Right lung (tissue), 10 donors: ENCODE measurements at places on chromosomes 7 and 10. TPM values are rescaled to one million over a fixed set of nuclear protein-coding genes. Genes with fewer than 3 reads are reported as not detected.

The GJD4 gene
- not detected for polyA plus RNA-seq

The LRRN3 gene
- polyA plus RNA-seq, result 34.4 TPM

The NUTM2B gene
- polyA plus RNA-seq, result 2.1 TPM

The LEP gene
- polyA plus RNA-seq, result 0.06 TPM

The ZC3HAV1L gene
- 25.9 TPM for polyA plus RNA-seq

The MYOF gene
- 74.0 TPM for polyA plus RNA-seq

The OPALIN gene
- not detected for polyA plus RNA-seq

The NPTX2 gene
- polyA plus RNA-seq, result 0.14 TPM

DNA sequence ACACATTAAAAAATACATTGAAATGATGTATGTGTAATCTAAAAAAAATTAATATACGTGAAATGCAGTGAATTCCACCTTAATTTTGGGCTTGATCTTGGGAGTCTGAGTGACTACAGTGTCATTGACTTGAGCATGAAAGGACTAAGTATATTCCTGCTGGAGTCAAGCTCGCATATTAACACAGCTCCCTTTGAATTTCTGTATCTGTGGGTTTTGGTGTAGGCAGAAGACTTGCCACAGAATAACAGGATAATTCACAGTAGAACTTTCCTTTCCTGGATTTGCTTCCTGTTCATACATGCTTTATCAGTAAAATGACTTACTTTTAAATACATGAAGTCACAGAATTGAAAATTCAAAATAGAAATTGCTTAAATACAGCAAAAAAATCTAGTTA lies 55.3 kb downstream of the PPP1R9A start:
- DNase-seq, result no peak

DNA sequence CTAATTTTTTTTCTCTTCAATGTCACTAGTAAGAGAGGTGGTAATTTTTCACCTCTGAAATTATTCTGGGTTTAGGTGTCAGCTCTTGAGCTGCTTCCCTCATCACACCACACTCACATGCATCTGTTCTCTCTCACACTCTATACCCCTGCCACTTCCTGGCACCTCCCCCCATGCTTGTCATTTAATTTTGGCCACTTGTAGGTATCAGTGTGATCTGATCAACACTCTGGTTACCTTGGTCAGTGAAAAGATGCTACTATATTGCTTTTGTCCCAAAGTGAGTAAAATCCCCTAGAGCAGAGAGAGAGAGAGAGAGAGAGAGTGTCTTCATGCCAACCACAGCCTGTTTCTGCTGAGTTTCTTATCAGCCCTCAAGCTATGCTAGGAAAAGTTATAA lies 42.5 kb downstream of the STK17A start:
- DNase-seq, result no peak

DNA sequence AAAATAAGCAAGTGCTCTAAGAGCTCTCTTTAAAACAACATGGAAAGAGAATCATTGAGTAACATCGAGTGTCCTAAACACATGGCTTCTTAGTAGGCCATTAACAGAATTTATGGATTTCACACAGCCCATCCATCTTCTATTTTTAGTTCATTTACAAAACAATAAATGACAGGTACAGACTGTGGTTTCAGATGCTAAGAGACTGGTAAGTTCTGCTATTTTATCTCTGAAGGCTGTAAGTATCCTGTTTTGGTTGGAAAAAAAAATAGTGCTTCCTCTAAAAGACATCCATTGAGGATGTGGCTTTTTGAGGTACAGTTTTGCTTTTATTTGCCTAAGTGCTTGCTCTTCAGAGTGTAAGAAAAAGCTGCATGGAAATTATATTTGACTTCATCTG lies 27.4 kb upstream of the GNAI1 start:
- DNase-seq, result no peak

- no peak for DNase-seq
These were observed 79.1 kb downstream of the RAMP3 start for GRCh38 chr7:45236666-45237065.

GRCh38 chr10:129825221-129825620 lies 138.9 kb downstream of the EBF3 start:
- DNase-seq, result no peak

DNA sequence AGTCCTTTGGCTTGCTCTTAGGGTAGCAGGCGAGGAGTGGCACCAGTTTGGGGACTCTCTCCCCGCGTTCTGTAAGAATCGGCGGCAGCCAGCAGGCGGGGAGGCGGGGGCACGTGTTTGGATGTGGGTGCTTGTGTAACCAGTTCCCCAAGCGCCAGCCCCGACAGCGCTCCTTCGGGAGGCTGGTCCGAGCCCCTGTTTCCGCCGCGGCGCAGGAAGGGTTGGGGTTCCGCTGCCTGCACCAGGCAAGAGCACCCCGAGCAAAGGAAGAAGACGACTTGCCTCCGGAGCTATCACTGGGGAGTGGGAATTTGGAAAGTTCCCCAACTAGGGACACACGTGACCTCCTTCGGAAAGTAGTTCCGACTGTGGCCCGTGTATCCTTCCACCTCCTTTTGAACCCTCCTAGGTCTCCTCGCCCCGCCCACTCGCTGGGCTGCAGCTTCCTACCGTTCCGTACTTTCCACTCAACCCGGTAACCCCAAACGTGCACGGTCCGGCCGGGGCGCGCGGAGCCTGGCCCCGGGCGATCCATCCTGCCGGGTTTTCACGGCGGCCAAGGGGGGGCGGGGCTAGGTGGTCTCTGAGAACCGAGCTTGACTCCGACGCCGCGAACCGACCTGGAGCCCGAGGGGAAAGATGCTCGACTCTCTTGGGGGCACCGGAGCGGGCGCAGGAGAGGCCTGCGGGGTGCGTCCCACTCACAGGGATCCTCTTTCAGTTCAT lies 1.2 kb downstream of the KLLN start:
- DNase-seq, result peak; percentile 96

GRCh38 chr10:12165999-12166775 lies 29.5 kb downstream of the NUDT5 start:
- DNase-seq, result no peak

- no peak for DNase-seq
These were observed 132.9 kb downstream of the OAT start for GRCh38 chr10:124285587-124286527.

- no peak for DNase-seq
These were observed 61.2 kb upstream of the INPP5A start for GRCh38 chr10:132476146-132477065.

- peak; percentile 41 for DNase-seq
These were observed 928 bp upstream of the CSTF2T start for GRCh38 chr10:51700228-51700817.

GRCh38 chr10:11335167-11335652 lies 276.2 kb downstream of the USP6NL start:
- no peak for DNase-seq

DNA sequence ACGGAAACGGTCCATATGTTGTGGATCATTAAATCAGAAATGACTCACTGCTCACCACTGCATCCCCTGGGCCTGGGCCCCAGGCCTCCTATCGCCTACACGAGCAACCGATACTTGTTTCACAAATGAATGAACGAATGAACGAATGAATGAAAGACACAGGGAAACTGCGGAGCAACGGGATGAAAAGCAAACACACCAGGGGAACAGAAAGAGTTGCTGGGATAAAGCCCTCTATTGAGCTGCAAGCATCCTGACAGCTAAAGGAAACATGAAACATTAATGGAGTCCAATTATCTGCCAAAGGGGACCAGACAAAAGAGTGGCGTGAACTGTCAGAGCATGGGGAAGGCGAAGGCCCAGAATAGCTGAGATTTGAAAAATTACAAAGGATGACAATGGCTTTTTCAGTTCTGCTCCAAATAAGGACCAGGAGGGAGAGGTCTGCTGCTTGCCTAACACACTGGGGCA lies 92.1 kb downstream of the GRB10 start:
- DNase-seq, result no peak

GRCh38 chr10:43952760-43953159 lies 304.1 kb upstream of the ZNF32 start:
- no peak for DNase-seq

DNA sequence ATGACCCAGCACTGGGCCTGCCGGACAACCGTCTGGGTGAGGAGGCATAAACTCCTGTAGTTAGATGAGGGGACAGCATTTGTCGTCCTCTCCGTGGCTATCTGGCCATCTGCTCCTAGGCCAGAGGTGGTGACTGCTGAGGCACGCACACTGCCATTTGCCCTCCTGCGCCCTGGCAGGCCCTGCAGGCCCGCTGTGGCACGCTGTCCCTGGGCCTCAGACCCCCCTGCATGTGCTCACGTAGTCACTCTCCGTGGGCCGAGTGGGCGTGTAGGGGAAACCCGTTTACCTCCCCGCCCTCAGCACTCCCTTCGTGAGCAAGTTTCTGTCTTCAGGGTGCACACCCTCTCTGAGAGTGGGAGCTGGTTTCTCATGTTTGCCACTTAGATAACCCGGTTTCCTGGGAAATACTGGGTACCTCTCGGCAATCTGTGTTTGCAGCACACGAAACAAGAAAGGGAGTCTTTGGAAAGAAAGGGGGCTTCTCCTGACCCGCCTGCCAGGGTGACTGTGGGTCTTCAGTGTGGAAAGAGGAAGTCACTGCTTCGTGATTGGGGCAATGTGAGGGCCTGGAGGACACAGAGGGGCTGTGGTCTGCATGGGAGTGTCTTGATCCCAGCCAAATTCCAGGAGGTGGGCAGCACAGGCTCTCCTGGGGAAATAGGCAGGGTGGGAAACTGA lies 10.8 kb downstream of the ADAMTS14 start:
- DNase-seq, result no peak

- no peak for DNase-seq
These were observed 158.5 kb upstream of the AUTS2 start for GRCh38 chr7:69439636-69440325.

GRCh38 chr7:100572281-100572948 lies 1.3 kb downstream of the SAP25 start:
- DNase-seq, result no peak

- no peak for DNase-seq
These were observed 6.4 kb upstream of the PRKRIP1 start for GRCh38 chr7:102389810-102390209.

DNA sequence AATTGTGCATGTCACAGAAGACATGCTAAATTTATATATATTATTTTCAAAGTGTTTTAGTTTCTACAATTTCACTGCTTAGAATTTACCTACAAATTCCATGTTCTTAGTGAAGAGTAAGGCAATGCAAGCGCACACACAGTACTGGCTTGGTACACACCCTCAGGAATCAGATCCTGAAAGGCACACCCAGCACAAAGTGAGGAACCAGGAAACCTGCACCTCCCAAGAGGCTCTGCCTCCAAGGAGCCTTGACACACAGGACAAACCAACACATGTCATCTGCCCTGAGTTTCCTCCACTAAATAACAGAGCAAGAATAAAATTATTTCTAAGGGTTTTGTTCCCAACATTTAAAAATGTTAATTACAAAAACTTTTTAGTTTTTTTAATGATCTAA lies 156.2 kb downstream of the PARD3 start:
- no peak for DNase-seq

GRCh38 chr7:35249537-35249907 lies 4.4 kb downstream of the TBX20 start:
- DNase-seq, result no peak

- peak; percentile 80 for DNase-seq
These were observed 83.8 kb downstream of the EBLN1 start for GRCh38 chr10:22133749-22134624.

- no peak for DNase-seq
These were observed 60.6 kb upstream of the LOXL4 start for GRCh38 chr10:98328640-98329039.

DNA sequence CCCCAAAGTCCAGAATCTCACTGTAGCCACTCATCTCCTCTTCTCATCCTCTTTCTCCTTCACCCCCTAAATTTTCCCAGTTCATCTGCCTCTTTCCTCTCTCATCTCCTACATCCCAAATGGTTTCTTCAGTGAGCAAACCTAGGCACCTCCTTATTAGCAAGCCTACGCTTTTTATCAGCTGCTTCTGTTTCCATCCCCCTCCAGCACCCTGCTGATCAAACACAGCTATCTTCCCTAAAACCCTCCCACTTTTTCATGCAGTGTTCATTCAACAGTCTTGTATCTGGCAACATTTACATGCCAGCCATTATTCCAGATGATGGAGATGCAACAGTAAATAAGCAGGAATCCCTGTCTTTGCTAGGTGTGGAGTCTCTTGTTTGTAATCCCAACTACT lies 3.3 kb upstream of the ABRAXAS2 start:
- DNase-seq, result no peak

DNA sequence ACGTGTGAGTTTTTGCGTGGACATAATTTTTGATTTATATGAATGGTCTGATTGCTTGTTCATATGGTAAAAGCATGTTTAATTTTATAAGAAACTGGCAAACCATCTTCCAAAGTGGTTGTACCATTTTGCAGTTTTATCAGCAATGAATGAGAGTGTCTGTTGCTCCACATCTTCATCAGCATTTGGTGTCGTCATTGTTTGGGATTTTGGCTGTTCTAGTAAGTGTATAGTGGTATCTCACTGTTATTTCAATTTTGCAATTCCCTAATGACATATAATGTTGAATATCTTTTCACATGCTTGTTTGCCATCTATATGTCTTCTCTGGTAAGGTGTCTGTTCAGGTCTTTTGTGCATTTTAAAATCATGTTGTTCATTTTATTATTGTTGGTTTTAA lies 13.2 kb upstream of the PLCE1 start:
- no peak for DNase-seq

DNA sequence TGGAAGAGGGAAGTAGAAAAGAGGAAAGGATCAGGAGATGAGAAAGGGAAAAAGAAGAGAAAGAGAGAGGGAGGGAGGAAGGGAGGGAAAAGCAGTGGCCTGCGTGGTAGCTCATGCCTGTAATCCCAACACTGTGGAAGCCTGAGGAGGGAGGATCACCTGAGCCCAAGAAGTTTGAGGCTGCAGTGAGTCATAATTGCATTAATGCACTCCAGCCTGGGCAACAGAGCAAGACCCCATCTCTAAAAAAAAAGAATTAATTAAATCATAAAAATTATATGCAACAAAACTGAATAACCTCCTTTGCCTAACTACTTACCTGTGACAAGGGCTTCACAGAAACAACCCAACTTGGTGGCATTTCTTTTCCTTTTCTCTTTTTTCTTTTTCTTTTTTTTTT lies 107.9 kb upstream of the SFMBT2 start:
- no peak for DNase-seq

DNA sequence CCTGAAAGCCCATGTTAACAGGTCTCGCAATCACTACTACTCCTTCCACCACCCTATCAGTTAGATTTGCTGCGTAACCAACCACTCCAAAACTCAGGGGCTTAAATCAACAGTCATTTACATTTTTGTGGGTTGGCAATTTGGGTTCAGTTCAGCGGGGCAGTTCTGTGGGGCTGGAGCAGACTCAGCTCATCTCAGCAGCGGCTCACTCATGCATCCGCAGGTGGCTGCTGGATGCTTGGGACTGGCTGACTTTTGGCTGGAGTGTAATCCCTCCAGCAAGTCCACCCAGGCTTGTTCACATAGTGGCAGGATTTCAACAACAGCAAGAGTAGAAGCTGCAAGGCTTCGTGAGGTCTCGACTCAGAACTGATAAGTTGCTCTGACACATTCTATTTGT lies 79.2 kb downstream of the NEUROD6 start:
- no peak for DNase-seq

DNA sequence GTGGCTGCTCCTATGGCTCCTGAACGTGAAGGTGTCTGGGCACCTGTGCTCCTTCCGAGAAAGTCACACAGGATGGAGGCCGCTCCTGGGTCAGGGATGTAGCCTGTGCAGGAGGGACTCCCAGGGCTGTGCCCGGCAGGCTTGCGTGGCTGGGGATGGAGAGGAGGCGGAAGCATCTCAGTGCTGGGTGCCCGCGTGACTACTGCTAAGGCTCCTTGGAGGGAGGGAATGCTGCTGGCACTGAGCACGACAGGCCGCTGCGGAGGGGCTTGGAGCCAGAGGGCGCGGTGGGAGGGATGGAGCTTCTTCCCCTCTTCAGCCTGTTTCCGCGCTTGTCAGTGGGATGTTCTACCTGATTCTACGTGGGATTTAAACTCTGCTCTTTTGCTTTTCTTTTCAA lies 35.0 kb downstream of the ADCY1 start:
- DNase-seq, result no peak

GRCh38 chr10:79492839-79493238 lies 19.5 kb upstream of the EIF5AL1 start:
- DNase-seq, result no peak
